ENCODE measurements at places on chromosomes 11 and 22.

- no peak for DNase-seq
These were observed 627 bp upstream of the APOA5 start for GRCh38 chr11:116792144-116792868.

DNA sequence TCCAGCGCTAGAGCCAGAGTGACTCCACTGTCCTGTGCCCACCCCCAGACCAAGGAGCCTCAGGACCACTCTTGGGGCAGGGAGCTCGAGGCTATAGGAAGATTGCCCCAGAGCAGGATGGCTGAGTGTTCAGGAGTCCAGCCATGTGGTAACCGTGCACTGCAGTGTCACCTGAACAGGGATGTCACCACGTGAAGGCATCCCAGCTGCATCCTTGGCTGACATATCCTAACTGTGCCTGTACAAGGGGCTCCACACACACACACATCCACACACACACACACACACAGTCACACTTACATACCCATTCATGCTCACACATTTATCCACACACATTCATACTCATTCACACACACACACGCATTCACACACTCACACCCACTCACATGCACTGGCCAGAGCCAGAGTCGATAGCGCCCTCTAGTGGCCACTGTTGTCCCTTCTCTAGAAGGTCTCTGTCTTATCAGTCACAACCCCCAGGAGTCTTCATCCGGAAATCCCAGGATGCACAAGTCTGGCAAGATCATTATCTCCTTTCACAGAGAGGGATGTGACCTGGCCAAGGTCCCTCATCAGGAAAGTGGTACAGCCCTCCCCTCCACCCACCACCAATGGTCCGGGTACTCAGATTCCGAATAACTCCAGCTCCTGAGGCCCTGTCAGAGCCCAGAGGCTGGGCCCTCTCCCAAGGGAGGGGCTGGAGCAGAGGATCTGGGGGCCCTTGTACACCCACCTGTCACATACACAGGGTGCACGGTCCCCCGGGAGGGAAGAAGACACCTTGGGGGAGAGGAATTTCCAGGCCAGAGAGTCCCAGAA is 55.1 kb downstream of the IGLL5 start:
- peak; percentile 75 for DNase-seq

- DNase-seq = no peak
These were observed 200.4 kb downstream of the SNX19 start for GRCh38 chr11:130715877-130716220.

DNA sequence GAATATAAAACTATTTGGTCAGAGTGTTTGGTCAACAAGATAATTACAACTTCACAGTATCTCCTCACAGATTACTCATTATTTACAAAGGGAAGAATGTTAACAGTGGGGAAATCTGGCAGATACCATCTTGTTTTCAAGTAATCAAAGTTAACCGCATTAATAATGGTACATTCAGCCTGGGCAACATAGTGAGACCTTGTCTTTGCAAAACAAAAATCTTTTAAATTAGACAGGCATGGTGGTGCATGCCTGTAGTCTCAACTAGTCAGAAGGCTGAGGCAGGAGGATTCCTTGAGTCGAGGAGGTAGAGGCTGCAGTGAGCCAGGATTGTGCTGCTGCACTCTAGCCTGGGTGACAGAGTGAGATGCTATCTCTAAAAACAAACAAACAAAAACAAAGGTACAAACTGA is 78.5 kb downstream of the ACER3 start:
- no peak for DNase-seq

DNA sequence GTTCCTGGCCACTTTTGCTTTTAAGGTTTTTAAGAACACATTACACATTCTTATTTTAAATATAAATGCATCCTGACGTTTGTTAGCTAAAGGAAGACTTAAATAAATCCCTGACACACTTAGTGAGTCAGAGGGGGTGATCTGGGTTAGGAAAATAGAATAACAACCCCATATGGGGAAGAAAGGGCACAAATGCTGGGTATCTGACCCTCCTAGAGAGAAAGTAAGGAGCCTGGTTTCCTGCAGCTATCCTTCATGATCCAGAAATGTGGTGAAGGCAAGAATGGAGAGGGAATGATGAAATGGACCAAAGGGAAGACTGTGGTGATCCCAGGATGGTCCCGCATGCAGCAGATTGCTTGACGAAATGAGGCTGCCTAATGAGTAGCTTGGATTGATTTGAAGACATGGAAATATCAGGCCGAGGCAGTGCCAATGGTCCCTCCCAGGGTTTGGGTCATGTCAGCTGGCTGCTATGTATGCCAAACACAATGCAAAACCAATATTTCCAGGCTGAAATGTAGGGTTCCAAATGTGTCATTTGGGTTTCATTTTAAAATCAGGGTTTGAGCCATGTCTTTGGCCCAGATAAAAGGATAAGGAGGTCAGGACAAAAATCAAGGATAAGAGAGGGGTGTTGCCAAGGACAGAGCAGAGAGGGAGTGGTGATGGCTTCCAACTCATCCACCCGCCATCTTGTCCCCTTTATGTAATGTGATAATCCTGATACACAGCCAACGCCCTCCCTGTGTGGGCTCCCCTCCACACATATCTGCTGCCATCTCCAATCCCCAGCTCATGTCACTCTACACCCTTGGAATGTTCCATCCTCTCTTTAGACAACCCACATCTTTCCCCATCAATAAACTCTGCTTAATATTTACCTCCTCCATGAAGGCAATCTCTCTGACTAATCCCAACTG is 135.1 kb upstream of the PITPNB start:
- no peak for DNase-seq

GRCh38 chr11:120243221-120243620 is 3.3 kb downstream of the POU2F3 start:
- no peak for DNase-seq

- DNase-seq = no peak
These were observed 10.1 kb upstream of the ACR start for GRCh38 chr22:50727678-50728522.
